Stromal cell of bone marrow (primary cell): ENCODE measurements at places on chromosomes 4 and X.

DNA sequence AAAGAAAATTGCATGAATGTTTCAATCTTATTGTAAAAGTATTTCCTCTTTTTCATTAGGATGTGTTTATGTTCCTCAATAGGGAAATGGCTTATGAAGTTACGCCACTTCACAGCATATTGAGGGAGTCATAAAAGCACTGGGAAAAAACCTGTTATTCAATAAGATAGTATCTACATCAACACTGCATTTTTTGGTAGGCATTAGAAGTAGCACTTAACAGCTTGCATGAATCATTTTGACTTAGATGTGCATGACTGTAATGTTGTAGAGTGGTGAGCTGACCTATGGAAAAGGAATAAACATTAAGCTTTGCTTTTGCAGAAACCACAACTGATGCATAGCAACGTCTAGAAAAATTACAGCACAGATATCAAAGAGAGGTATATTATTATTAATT lies 111.2 kb upstream of the GRXCR1 start:
- DNase-seq = no peak

DNA sequence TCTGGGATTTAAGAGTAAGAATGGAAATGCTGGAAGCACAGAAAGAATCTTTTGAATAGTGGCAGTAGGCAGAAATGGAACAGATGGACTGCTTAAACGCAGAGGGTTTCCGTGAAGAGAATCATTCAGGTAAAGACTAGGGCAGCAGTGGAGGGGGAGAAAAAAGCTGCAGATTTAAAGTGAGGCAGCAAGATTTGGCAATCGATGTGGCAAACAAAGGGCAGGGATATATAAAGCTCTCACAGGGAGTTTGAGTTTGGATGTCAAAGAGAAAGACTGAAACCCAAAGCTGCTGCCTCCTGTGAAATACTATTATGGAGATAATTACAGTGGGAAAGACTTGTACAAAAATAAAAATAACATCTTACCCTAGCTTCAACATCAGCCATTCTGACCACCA lies 384.0 kb downstream of the CENPC start:
- no peak for DNase-seq

DNA sequence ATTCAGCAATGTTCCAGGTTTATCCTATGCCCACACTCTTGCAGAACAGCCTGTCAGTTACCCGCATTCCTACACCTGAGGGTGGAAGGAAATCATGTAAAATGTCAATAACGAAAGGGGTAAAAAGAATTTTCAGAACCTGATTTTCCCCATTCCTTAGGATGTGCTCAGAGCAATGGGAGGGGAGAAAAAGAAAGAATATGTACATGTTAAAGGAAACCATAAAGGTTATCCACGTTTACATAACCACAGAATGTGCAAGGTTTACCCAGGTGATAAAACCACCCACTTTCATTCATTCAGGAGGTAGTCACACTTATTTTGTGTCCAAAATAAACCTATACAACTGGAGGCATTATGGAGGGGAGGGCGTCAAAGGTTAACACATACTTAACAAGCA lies 335.5 kb downstream of the ZNF674 start:
- DNase-seq = no peak

- DNase-seq = no peak
Measured at GRCh38 chrX:19688426-19688825, 173.1 kb upstream of the MAP3K15 start.

DNA sequence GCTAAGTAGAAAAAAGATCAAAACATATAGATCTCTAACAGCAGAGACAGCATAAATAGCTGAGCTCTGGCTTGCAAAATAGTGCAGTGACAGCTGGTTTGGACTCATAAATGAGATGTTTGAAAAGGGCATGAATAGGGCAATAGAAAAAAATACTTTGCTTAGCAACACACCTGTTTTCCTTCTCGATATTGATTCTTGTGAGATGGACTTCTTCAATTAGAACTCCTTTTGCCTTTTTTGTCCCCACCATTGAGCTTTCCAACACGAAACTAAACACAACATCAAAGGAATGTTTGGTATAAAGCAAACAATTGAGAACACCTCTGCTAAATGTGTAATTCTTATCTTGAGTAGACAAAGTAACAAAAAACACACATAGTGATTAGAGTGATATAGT lies 726.3 kb downstream of the RAPGEF2 start:
- no peak for DNase-seq

GRCh38 chrX:13685126-13685763 lies 3.7 kb upstream of the RAB9A start:
- no peak for DNase-seq

- DNase-seq = no peak
Measured at GRCh38 chr4:25454476-25454875, 77.4 kb downstream of the ANAPC4 start.

- no peak for DNase-seq
Measured at GRCh38 chr4:38769441-38769840, 13.3 kb downstream of the TLR10 start.

GRCh38 chrX:17679820-17680219 lies 57.5 kb upstream of the SCML1 start:
- no peak for DNase-seq

DNA sequence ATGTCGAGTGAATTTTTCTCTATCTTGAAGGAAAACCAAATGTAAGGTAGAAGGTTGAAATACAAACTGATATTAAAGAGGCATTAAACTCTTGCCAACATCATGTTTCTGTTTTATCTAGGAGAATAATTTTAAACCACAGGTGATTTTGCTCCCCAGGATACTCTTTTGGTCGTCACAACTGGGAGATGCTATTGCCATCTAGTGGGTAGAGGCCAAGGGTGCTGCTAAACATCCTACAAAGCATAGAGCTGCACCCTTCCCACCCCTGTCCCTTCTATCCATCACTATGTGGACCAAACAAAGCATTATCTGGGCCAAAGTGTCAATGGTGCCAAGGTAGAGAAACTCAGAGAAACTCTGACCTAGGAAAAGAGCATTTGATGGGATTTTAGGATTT lies 154.6 kb upstream of the MAGEB2 start:
- DNase-seq = peak; percentile 2

- DNase-seq = peak; percentile 11
Measured at GRCh38 chr4:34046580-34046979, 2197.7 kb downstream of the ARAP2 start.

DNA sequence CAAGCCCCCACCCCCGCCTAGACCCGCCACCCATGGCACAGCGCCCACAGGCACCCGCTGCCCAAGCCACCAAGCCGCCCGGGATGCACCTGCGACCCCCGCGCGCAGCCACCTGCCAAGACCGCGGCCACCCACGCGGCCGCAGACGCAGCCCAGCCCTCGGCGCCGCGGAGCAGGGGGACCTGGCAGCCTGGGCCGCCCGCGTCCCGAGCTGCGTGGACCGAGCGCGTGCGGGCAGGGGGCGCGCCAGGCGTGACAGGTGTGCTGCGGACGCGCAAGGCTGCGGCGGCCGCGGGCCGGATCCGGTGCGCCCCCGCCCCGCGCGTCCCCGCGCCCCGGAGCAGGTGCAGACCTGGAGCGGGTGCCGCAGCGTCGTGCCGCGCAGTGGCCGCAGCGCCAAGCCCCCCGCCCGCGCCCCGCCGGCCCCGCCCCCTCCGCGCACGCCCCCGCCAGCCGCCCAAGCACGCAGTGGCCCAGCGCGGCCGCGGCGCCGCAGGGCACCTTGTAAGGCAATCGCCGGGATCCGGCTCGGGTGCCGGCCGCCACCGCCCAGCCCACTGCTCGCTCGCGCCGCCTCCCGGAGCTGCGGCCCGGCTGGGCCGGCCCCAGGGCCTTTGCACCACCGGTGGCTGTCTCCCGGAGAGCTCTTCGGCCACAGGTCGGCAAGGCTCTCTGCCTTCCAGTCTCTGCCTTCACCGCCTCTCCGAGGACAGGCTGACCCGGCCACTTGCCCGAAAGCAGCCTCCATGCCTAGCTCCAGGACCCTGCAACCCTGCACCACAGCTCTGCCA lies at the start of gene PNCK:
PNCK (minus strand) TSS at position 386 of the 791 bp plus-strand sequence. CDS start 737 bp downstream, outside the sequence.
- no peak for DNase-seq

DNA sequence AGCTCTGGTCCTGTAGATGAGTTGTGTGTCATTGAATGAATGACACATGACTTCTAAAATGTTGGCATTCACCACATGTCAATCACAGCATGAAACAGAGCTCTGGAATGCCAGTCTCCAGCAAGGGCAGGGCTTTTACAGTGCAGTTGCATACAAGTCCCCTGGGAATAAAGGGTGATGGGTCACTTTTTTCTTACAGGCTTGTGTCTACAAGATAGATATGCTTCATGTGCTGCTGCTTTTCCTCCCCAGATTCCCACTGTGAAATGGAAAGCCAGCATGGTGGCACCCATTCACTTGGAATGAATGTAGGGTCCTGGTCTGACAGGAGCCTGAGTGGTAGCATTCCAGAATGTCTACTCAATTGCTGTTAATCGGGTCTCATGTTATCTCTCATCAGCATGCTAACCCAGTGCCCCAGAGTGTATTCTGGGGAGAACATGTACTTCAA lies 159.1 kb upstream of the KIT start:
- DNase-seq = peak; percentile 68
